Mesothelial cell of epicardium (in vitro differentiated cells): ENCODE measurements at places on chromosomes 6 and 20. TPM values are rescaled to one million over a fixed set of nuclear protein-coding genes. Genes with fewer than 3 reads are reported as not detected.

- no peak overlapping the region for H3K4me3 ChIP-seq
- no peak overlapping the region for H3K27ac ChIP-seq
- H3K27me3 ChIP-seq: peaks cover 84% of the 10 kb centered on the region
- no peaks in the 10 kb centered on the region for H3K4me1 ChIP-seq
- no peaks in the 10 kb centered on the region for H3K36me3 ChIP-seq
Measured at GRCh38 chr6:40611912-40612311, 24.7 kb upstream of the LRFN2 start.

Gene FAM50B
- 7.0 to 7.9 TPM (median 7.1 TPM) in 3 replicates for total RNA-seq

Gene LAMP5
- total RNA-seq: 0.38 to 0.77 TPM (median 0.40 TPM) in 3 replicates

Gene TCF21
- 4.7 to 5.3 TPM (median 5.0 TPM) in 3 replicates for total RNA-seq

DNA sequence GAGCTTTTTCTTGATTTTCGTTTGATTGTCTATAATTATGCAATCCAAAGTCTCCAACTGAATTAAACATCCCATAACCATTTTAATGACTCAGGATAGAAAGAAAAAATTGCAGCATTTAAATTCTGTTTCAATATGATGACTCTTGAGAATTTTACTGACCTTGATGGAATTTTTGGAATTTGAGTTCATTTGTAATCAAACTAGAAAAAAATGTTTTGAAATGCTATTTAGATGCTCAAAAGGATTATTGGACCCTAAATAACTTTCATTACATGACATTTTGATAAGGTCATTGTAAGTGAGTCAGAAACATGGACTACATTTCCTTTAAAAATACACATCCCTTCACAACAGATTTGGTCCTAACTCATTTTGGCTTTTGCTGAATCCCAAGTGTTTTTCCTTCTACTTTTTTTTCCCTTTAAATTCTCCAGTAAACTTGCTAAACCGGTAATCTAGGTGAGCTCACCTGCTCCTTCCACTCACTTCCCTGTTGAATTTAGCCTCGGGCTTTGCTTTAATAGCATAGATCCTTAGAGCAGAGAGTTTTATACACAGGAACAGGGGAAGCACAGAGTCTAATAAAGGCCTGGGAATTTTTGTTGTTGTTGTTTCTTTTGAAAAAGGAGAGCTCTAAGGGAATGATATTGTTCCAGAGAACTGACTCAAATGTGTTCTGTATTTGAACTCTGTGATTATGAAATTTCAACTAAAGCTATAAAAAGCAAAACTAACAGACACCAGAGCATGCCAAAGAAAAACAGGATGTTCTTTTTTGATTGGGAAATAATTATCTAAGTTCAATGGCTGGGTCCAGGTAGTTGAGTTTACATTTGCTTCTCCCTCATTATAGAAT is 1088.2 kb upstream of the CITED2 start:
- peaks cover 10% of the 10 kb centered on the region for H3K36me3 ChIP-seq
- peak overlapping the region; percentile 81 for H3K27ac ChIP-seq
- H3K4me1 ChIP-seq: peaks cover 31% of the 10 kb centered on the region
- no peak for DNase-seq

- no peaks in the 10 kb centered on the region for H3K36me3 ChIP-seq
- H3K4me1 ChIP-seq: no peaks in the 10 kb centered on the region
- no peak overlapping the region for H3K27ac ChIP-seq
- H3K4me3 ChIP-seq: no peak overlapping the region
- no peaks in the 10 kb centered on the region for H3K27me3 ChIP-seq
Measured at GRCh38 chr20:6828794-6829423, 61.4 kb downstream of the BMP2 start.

Gene SPATA25
- 3.2 to 4.0 TPM (median 3.4 TPM) in 3 replicates for total RNA-seq

Gene HMGN3
- total RNA-seq: 104 to 106 TPM (median 104 TPM) in 3 replicates

GRCh38 chr6:90139272-90139817 is 157.3 kb downstream of the BACH2 start:
- H3K4me1 ChIP-seq: peaks cover 62% of the 10 kb centered on the region
- H3K27me3 ChIP-seq: no peaks in the 10 kb centered on the region
- H3K27ac ChIP-seq: no peak overlapping the region
- no peak for DNase-seq

- peaks cover 8% of the 10 kb centered on the region for H3K36me3 ChIP-seq
- H3K27me3 ChIP-seq: peaks cover 2% of the 10 kb centered on the region
- no peak for DNase-seq
- H3K4me3 ChIP-seq: peak overlapping the region; percentile 98
- no peak overlapping the region for H3K27ac ChIP-seq
Measured at GRCh38 chr20:36607586-36608387, 2.2 kb downstream of the RAB5IF start.

DNA sequence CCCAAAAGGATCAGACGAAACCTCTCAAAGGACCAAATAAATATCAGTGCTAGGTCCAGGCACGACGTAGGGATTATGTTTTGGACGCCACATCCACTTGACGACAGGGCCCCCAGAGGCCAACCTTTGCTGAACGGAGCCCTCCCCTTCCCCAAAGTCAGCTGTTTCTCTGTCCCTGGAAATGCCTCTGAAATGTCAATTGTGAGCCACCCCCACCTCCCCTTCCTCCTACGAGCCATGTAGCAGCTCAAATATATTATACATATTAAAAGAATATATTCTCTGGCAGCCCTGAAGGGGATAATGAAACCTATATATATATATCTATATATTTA is 39.6 kb upstream of the BLCAP start:
- no peak for DNase-seq
- no peak overlapping the region for H3K4me3 ChIP-seq
- peaks cover 25% of the 10 kb centered on the region for H3K27me3 ChIP-seq

Gene PKIG
- total RNA-seq: 50.4 to 59.1 TPM (median 51.6 TPM) in 3 replicates

GRCh38 chr6:105346052-105346451 is 56.8 kb downstream of the PREP start:
- no peaks in the 10 kb centered on the region for H3K27me3 ChIP-seq
- H3K27ac ChIP-seq: peak overlapping the region; percentile 89
- H3K4me3 ChIP-seq: no peak overlapping the region
- DNase-seq: no peak
- peaks cover 35% of the 10 kb centered on the region for H3K36me3 ChIP-seq

Gene PTGIS
- 113 to 118 TPM (median 117 TPM) in 3 replicates for total RNA-seq

DNA sequence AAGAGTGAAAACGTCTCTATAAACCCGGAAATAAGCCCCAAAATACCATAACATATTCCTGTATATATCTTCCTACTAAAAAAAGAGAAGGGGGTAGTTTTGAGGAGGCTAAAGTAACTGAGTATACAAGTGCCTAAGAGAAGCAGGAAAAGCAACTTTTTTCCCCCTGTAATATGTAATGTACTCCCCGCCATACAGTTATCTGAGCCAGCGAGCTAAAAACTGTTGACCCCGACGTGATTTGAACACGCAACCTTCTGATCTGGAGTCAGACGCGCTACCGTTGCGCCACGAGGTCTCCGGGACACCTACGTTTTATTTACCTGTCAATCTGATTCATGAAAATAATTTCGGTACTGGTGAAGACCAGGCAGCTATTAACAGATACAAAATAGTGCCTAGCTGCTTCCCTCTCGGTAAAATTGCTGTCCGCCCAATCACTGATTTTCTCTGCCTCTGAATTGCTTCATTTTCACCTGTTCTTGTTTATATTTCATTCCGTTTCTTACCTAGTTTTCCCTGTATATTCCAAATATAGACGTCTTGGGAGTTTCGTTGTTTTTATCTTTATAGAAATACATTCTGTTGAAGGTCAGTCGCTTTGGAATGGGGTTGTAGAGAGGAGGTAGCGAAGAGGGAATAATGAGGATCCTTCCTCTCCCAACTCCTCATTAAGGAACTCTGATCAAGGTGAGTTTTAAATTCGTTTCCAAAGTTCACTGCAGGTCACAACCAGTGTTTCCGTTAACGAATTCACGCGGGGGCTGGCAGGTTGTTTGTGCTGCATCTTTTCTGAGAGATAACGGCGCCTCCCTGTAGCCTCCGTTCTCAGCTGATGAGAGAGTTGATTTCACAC is 33.6 kb upstream of the BTN3A2 start:
- no peak overlapping the region for H3K27ac ChIP-seq
- H3K4me1 ChIP-seq: peaks cover 25% of the 10 kb centered on the region
- peak overlapping the region; percentile 69 for H3K4me3 ChIP-seq

DNA sequence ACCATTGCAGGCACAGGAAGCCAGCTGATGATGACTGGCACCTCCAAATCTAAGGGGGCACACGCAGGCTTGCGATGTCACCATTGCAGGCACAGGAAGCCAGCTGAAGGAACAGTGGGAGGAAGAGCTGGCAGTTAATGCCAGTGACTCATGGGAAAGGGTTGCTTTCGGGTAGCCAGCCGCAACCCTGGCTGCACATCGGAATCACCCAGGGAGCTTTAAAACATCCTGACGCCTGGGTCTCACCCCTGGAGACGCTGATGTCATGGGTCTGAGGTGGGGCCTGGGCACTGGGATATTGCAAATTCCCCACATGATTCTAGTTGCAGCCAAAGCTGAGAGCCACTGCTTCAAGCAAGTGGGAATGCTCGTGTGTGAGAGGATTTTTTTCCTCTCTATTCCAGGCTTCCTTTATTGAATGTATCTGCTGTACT is 16.1 kb upstream of the CCN6 start:
- no peaks in the 10 kb centered on the region for H3K36me3 ChIP-seq
- peaks cover 4% of the 10 kb centered on the region for H3K4me1 ChIP-seq
- no peak overlapping the region for H3K27ac ChIP-seq
- H3K4me3 ChIP-seq: no peak overlapping the region

GRCh38 chr6:74964871-74965441 is 240.9 kb downstream of the COL12A1 start:
- H3K4me3 ChIP-seq: no peak overlapping the region
- DNase-seq: no peak
- no peaks in the 10 kb centered on the region for H3K36me3 ChIP-seq
- H3K27me3 ChIP-seq: peaks cover 16% of the 10 kb centered on the region
- H3K4me1 ChIP-seq: peaks cover 12% of the 10 kb centered on the region
- no peak overlapping the region for H3K27ac ChIP-seq

Gene NMBR
- 0.27 TPM in 2 of 3 replicates, not detected in the other for total RNA-seq

DNA sequence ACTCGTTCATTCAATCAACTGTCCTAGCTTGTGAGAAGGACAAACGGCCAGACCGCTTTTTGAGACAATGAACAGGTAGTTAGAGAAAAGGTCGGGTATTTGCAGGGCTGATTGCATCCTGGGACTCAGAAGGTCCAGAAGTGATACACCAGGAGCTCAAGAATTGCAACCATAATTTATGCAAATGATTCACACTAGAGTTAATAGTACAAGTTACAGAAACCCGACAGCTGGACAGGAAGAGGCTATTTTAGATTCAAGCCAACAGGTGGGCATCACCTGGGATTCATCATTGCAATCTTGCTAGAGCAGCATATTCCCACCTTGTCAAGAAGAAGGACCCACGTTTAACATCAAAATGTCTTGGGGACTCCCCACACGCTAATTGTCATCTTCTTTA is 83.5 kb downstream of the TNFAIP3 start:
- no peaks in the 10 kb centered on the region for H3K4me1 ChIP-seq
- no peaks in the 10 kb centered on the region for H3K36me3 ChIP-seq
- H3K27ac ChIP-seq: no peak overlapping the region
- no peak overlapping the region for H3K4me3 ChIP-seq
- no peak for DNase-seq

Gene PLN
- 0.20 to 0.50 TPM (median 0.47 TPM) in 3 replicates for total RNA-seq

- peak overlapping the region; percentile 54 for H3K27ac ChIP-seq
- H3K4me1 ChIP-seq: peaks cover 51% of the 10 kb centered on the region
- no peak overlapping the region for H3K4me3 ChIP-seq
Measured at GRCh38 chr6:156794546-156795354, 17.6 kb downstream of the ARID1B start.

GRCh38 chr6:33314515-33314942 is 651 bp upstream of the TAPBP start:
- peak overlapping the region; percentile 94 for H3K4me3 ChIP-seq
- peak; percentile 42 for DNase-seq
- H3K27ac ChIP-seq: peak overlapping the region; percentile 98
- peaks cover 10% of the 10 kb centered on the region for H3K36me3 ChIP-seq

GRCh38 chr6:20221421-20221820 is 9.2 kb upstream of the MBOAT1 start:
- H3K4me1 ChIP-seq: peaks cover 14% of the 10 kb centered on the region
- no peak for DNase-seq
- no peak overlapping the region for H3K4me3 ChIP-seq
- peaks cover 1% of the 10 kb centered on the region for H3K27me3 ChIP-seq
- no peak overlapping the region for H3K27ac ChIP-seq
- H3K36me3 ChIP-seq: no peaks in the 10 kb centered on the region

Gene NTSR1
- 0.36 to 0.71 TPM (median 0.54 TPM) in 3 replicates for total RNA-seq

Gene GSTA4
- 66.2 to 69.5 TPM (median 68.8 TPM) in 3 replicates for total RNA-seq

DNA sequence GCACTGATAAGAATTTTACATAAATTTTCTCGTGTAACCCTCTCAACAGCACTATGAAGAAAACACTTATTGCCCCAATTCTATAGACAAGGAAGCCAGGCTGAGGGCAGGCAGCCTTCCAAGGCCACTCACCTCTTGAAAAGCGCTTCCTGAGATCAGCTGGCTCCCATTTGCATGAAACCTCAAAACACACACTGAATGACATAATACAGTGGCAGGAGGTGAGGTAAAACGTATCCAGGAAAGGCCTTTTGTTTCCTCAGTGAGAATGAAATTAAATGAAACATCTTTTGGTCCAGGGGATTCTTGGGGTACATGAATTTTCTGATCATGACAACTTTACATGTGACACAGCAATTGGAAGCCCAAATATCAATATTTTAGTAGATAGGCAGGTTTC is 112.5 kb downstream of the WDR27 start:
- no peak overlapping the region for H3K27ac ChIP-seq
- no peak for DNase-seq
- H3K36me3 ChIP-seq: peaks cover 22% of the 10 kb centered on the region
- no peaks in the 10 kb centered on the region for H3K27me3 ChIP-seq
- H3K4me1 ChIP-seq: peaks cover 11% of the 10 kb centered on the region

DNA sequence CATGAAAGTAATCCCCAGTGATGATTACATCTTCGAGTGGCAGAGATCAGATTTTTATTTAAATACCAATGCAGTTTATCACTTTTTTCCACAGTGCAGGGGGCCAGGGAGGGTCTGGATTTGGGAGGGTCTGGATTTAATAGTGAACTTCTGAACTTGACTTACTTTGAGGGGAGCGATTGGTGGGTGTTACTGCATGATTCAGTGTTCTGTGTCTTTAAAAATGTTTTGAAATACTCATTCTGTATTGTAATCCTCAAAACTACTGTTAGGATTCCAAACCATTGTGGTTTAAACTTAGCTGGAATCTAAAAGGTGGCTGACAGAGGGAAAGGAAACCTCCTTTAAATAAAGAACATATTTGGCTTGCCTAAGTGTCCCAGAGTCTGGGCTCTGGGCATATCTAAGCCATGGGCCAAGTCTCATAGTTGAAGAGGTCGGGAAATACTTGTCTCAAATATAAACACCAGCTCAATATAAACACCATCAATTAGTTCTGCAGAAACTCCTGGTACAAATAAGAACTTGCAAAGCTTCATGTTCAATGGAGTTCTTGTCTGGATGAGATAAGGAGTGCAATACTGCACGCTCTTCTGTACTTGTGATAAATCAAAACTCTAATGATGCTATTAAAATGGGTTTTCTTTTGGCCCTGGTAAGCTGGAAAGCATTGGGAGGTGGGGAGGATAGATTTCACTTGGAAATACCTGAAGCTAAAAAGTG is 14.4 kb downstream of the JARID2 start:
- H3K27ac ChIP-seq: peak overlapping the region; percentile 13
- no peak for DNase-seq
- no peak overlapping the region for H3K4me3 ChIP-seq
- H3K36me3 ChIP-seq: peaks cover 1% of the 10 kb centered on the region
- H3K4me1 ChIP-seq: peaks cover 77% of the 10 kb centered on the region

GRCh38 chr20:11981366-11981947 is 63.8 kb downstream of the BTBD3 start:
- H3K4me1 ChIP-seq: no peaks in the 10 kb centered on the region
- peaks cover 1% of the 10 kb centered on the region for H3K36me3 ChIP-seq
- H3K27ac ChIP-seq: no peak overlapping the region

GRCh38 chr6:150046943-150047342 is 21.6 kb upstream of the RAET1L start:
- H3K27me3 ChIP-seq: peaks cover 79% of the 10 kb centered on the region
- no peak for DNase-seq
- H3K4me1 ChIP-seq: no peaks in the 10 kb centered on the region
- no peaks in the 10 kb centered on the region for H3K36me3 ChIP-seq
- no peak overlapping the region for H3K27ac ChIP-seq
